ENCODE measurements at places on chromosomes 6 and 20.

DNA sequence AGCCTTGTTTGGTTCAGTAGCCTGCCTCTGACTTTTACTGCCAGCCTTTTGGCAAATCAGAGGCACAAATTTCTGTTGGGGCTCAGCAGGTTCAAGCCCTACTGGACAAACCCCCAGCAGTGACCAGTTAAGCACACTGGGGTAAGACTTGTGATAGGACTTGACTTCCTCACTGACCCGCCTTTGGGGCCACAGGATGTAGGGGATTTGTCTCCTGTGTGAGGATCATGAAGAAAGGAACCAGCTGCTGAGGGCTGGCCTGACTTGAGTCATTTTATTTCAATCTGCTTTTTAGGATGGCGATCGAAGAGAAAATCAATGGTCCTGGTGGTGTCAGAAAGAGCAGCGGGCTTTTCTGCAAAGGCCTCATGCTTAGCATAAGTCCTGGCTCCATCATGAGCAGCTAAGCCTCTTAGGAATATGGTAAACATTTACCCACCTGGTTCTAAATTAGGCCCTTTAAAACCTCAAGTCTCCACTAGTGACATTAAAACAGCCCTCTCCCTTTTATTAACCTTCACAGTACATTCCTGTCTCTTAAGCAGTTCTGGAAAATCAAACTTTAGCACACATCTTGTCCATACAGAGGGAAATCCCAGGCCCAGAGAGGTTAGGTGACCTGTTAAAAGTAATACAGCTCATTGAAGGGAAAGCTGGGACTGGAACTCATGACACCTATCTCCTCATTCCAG is 16.6 kb downstream of the CHMP4B start:
- DNase-seq = no peak

- no peak for DNase-seq
Measured at GRCh38 chr20:57703013-57703412, 6.8 kb downstream of the PMEPA1 start.

GRCh38 chr6:118017301-118017848 is 110.3 kb downstream of the SLC35F1 start:
- DNase-seq = no peak

GRCh38 chr6:17311595-17312311 is 30.6 kb downstream of the RBM24 start:
- DNase-seq = no peak

GRCh38 chr6:35396991-35397390 is 54.6 kb downstream of the PPARD start:
- DNase-seq = no peak

DNA sequence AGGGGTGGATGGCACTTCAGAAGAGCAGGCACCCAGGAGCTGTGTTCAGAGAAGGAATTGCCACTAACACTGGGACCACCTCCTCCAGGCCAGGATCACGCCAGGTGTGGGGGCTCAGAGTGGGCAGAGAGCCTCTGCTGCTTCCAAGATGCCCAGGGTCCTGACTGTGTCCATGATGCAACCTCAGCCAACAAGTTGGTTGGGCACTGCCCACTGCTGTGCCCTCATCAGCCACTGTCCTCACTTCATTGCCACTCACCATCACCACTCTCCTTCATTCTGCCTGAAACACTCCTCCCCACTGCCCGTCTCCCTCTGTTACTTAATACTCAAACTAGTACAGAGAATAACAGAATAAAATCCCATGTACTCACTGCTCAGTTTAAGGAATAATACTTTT is 16.5 kb upstream of the TCF15 start:
- no peak for DNase-seq

GRCh38 chr20:57610261-57610952 is 9.8 kb downstream of the ZBP1 start:
- no peak for DNase-seq

DNA sequence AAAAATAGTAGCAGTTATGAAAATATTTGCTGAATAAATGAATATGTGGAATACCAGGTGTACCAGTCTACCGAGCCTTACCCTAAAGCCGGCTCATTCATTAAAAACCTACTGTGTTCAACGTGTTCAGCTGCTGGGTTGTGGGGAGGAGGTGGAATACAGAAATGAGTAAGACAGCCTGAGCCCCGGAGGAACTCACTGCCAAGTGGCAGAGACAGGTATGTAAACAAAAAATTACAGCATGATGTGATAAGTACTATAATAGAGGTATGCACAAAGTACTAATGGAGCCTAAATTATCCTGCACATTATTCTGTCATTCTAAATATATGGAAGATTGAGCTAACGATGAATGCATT is 6.8 kb upstream of the ADTRP start:
- no peak for DNase-seq

DNA sequence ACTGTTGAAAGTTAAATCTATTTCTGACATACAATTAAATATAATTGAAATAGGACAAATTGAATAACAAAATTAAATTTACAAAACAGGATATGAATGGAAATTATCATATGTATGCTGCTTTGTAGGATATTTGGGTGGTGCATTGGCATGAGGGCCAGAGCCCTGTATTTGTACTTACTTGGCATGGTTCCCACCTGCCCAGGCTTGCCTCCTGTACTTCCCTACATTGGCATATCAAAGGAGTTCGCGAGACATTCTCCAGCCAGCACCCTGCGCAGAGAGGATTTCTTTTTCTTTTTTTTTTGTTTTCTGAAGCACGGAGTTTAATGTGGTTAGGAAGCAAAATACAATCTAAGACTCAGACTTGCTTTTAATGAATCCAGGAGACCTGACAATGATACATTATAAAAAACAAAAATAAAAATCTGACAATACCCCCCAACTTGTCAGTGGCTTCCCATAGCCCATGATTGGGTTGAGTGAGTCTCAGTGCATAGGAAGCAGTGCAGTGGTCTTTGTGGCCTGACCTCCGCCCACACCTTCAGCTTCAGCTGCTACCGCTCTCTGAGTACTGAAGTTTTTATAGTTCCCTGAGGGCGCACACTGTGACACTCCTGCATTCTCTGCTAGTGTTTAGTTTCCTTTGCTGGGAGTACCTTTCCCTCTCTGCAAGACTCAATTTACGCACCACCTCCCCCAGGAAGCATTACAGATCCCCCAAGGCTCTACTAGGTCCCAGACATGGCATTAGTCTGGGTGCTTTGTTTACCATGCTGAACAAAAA is 440.8 kb downstream of the UTRN start:
- DNase-seq = no peak

DNA sequence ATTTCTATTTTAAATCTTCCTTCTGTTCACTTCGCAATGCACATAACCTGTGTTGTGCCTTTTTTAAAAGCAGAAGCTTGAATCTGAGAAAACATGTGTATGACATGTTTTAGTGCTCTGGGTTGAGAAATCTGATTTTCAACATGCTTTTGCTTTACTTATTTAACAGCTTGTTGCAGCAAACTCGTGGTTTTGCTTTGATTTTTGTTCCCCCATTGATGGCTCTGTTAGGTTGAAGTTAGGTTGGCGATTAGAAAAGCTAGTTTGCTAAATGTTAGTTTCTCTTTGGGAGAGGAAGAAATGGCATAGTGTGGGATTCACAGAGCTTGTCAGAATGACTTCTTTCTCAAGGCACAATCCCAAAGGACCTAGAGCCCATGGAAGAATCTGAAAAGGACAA is 170.8 kb downstream of the TMEM242 start:
- DNase-seq = no peak

DNA sequence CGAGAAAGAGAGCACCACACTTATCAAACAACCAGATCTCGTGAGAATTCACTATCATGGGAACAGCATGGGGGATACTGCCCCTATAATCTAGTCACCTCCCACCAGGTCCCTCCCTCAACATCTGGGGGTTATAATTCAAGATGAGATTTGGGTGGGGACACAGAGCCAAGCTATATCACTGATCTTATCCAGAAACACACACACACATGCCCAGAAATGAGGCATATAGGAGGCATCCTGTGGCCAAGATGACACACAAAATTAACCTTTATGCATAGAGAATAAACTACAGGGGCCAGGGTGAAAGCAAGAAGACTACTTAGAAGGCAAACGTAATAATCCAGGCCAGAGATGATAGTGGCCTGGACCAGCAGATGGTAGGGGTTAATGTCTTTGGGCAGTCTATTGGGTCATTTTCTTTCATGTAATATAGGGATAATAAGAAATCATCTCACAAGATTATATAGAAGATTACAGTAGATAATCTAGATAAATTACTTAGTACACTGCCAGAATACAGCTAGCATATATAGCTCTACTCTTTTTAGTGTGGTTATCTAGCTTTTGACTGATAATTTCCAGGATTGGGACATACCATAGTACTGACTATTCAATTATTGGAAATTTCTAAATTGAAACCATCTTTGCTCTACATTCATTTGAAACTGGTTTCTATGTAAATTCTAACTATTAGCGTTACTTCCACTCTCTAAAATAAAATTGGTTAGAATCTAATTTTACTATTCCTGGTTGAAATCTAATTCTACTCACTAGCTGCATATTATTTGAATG is 20.0 kb downstream of the RNF144B start:
- DNase-seq = no peak
